Breast epithelium (tissue), 4 donors: ENCODE measurements at places on chromosomes 2 and 18.

DNA sequence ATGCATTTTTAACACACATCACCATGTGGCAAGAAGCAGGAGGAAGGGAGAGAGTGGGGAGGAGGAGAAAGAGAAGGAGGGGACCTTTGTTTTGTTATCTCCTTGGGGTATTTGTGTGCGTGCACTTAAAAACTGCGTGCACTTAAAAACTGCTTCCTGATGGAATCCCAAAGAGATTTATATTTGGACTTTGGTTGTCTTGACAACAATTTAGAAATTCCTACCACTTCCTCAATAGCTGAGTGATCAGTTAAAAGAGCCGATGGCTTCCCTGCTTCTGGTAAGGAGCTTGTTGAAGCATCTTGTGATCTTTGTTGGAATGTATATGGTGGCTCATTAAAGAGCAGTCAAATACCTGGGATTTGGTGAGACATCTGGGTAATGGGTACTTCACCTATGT, 4.5 kb downstream of the RAB31 start:
- no peak for DNase-seq

GRCh38 chr2:240598311-240598911, 11.9 kb downstream of the CAPN10 start:
- DNase-seq = no peak

DNA sequence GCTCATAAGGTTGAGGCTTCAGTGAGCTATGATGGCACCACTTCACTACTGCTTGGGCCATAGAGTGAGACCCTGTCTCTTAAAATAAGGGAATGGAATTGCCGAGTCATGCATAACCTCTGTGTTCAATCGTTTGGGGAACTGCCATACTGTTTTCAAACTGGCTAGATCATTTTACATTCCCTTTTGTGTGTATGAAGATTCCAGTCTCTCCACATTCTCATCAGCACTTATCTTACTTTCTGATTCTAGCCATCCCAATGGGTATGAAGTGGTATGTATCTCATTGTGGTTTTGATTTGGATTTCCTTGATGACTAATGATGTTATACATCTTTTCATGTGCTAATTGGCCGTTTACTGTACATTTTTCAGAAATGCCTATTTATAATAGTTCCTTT, 23.7 kb downstream of the MARCHF7 start:
- DNase-seq = no peak

DNA sequence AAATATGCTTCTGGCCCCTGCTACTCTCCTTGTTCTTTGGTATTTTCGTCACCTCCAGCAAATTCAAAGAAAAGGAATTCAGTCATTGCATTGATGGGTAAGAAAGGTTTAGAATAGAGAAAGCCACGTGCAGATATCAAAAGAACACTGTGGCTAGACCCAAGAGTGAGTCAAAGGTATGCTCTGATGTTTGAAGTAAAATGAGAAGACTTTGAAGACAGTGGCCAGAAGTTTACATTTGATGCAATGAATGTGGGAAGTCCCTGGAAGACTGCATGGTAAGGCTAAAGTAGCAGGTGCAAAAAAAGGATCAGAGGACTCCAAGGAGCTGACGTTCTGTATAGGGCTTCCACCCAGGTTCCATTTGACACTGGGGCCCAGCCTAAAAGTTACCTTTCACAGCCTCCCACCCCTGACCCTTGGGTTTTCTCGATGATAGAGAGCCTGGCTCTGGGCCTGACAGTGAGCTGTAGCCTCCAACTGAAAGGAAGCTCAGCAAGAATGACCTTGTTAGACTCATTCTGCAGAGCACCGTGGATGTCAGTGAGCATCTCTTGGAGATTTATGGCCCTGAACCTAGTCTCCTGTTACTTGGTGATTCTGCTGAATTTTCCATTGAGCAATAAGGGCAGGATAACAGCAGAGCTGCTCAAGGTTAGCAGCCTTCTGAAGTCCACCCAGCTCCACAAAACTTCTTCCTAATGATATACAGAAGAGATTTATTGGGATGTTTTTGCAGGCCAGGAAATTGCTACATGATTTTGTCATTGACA, 223.7 kb upstream of the RBBP8 start:
- DNase-seq = no peak

- no peak for DNase-seq
Measured at GRCh38 chr2:99810225-99810624, 320.4 kb upstream of the REV1 start.

DNA sequence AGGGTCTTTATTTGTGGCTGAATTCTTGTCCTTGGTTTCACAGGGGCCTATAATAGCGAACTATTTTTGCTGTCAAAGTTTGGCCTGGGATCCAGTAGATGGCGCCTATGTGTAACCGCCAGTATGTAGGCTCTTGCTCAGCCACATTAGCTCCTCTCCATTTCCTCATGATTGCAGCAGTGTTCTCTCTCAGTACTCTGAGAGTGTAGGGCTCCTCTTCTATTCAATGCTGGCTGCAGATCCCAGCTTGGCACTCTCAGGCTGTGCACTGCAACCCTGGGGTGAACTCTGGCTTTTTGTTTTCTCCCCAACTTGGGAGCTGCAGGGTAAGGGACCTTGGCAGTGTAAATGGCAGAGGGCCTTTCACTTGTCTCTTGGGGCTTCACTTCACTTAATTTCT, 344.6 kb upstream of the CHAC2 start:
- no peak for DNase-seq

- no peak for DNase-seq
Measured at GRCh38 chr2:124704071-124704925, 679.2 kb downstream of the CNTNAP5 start.

DNA sequence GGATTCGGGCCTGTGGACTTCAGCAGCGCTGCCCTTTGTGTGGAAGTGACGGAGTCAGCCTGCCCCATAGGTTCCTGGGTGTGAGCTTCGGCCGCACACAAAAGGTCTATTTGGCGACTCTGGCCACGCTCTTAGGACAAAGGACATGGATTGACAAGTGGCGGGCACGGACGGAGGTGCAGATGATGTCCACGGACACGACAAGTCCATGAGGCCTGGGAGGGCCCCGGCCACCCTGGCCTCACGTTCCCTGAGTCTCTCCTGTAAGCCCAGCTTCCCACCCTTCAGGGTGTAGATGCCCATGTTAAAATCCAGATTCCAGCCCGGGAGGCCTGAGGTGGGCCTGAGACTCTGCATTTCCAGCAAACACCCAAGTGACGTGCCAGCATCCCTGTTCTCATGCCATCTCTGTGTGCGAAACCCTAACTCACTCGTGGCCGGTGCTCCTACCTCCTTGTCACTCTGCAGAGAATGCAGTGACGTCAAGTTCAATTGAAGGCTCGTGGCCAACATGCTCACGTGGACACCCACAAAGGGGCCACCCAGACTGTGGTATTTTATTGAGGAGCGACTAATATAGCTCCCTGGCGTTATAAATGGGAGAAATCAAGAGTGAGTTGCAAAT, 111.7 kb downstream of the RTP5 start:
- DNase-seq = no peak
